Ureter (tissue), 1 donor: ENCODE measurements at places on chromosomes 7 and 10. TPM values are rescaled to one million over a fixed set of nuclear protein-coding genes. Genes with fewer than 3 reads are reported as not detected.

GRCh38 chr7:75559355-75559975 is 67.3 kb downstream of the SPDYE5 start:
- no peak for DNase-seq

GRCh38 chr10:71127773-71128172 is 84.6 kb upstream of the UNC5B start:
- no peak for DNase-seq

DNA sequence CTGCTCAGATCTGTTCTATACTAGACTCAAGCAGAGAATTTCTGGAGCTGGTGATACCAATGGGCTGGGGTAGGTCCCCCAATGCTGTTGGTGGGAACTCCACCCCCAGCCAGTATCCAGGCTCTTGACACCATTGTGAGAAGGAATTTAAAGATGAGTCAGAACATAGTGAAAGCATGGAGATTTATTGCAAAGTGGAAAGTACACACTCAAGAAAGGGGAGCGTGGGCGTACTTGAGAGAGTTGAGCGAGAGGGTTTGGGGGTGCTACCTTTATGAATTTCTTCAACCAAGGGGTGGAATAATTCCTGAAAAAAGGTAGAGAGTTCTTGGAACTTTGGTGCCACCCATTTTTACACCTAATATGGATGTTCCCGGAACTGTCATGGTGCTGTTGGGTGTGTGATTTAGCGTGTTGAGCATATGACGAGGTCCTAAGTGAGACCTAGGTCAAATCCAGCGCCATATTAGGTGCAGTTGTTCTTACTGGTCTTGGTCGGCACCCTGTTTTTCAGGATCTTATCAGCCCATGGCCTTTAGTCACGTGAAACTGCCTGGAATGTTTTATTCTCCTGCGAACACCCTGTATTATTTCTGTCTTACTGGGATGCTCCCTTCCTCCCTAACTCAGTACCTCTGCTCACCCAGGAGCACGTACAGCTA is 122.0 kb upstream of the AHR start:
- no peak for DNase-seq

Gene MTURN
- 27.7 TPM for total RNA-seq

DNA sequence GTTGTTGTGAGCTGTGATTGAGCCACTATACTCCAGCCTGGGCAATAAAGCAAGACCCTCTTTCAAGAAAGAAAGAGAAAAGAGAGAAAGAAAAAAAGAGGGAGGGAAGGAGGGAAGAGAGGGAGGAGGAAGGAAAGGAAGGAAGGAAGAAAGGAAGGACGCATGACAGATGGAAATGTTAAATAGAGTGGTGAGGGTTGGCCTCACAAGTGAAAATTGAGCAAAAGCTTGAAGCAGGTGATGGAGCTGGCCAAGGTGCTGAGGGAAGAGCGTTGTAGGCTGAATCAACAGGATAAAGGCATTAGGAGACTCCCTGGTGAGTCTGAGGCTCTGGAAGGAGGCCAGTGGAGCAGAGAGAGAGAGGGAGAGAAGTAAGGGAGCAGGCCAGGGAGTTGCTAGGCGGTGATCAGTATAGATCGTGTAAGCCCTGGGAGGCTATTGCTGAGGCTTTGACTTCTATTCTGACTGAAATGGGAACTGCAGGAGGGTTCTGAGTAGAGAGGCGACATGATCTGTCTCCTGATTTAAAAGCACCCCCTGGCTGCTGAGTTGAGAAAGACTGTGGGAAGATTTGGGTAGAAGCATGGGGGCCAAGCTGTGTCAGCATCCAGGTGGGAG is 26.5 kb upstream of the TMEM248 start:
- no peak for DNase-seq

Gene CYP3A5
- 104 TPM for total RNA-seq

GRCh38 chr7:135840591-135840990 is 92.0 kb upstream of the FAM180A start:
- no peak for DNase-seq

DNA sequence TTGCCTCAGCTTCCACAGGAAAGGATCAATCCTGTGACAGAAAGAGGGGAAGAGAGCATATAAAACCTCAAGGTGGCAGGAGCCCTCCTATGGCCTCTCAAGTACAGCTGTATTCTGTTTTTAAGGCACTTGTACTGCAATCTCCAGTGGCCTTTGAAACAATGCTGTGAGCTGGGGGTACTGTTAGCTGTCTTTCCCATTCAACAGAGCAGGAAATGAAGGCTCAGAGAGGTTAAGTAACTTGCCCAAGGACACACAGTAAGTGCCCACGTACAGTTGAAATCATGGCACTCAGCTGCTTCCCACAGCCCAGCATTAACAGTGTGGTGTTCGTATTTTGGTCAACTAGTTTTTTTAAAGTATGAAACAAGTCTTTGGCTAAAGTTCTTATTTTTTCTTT is 34.0 kb downstream of the DUSP5 start:
- no peak for DNase-seq

GRCh38 chr7:128903621-128904361 is 6.7 kb downstream of the KCP start:
- DNase-seq, result no peak

GRCh38 chr7:20408467-20408826 is 77.7 kb downstream of the ITGB8 start:
- no peak for DNase-seq

Gene FAM131B
- total RNA-seq, result 0.57 TPM

DNA sequence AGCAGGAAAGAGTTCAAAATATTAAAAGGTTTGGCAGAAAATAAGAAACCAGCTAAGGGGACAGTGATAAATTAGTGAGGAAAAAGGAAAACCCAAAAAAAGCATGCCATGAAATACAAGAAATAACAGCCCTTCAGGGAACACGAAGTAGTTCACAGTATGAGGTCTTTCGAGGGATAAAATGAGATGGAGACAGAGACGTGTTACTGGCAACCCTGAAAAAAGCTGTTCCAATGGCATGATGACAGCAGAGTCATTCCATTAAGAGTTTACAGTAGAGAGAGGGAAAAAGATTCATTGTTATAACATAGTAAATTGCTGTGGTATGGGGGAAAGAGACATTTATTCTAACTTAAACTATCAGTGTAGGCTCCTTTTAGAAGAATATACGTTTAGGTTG is 391.2 kb downstream of the ANKRD7 start:
- no peak for DNase-seq

DNA sequence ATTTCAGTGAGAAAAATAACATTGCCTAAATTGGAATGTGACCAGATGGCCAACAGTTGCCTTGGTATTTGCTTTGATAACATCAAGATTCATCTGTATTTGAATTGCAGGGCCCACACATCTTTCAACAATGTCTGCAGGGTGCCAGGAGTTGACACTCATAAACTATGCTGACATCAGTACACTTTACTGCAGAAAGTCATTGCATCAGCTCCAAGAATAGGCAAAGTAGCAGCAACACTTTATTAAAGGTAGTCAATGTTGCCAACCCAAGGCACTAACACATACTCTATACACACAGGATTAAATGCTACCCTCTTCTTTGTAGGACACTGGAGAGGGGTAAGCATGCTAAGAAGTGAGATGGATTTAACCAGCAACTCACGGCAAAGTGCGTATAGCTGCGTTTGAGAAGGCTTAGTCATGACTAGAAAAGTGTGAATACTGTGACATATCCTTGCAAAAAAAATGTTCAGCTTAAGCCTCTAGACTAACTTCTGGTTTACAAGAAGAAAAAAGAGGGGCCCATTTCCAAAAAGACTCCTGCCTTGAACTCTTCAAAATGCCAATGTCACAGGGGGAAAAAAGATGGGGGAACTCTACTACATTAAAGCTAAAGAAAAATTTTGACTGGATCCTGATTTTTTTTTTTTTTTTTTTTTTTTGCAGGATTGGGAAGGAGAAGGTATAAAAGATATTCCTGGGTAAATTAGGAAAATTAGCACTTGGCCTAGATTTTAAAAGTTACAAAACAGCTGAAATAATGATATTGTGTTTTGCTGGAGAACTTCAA is 2.2 kb downstream of the BBIP1 start:
- no peak for DNase-seq

Gene AKR1D1
- not detected for total RNA-seq

DNA sequence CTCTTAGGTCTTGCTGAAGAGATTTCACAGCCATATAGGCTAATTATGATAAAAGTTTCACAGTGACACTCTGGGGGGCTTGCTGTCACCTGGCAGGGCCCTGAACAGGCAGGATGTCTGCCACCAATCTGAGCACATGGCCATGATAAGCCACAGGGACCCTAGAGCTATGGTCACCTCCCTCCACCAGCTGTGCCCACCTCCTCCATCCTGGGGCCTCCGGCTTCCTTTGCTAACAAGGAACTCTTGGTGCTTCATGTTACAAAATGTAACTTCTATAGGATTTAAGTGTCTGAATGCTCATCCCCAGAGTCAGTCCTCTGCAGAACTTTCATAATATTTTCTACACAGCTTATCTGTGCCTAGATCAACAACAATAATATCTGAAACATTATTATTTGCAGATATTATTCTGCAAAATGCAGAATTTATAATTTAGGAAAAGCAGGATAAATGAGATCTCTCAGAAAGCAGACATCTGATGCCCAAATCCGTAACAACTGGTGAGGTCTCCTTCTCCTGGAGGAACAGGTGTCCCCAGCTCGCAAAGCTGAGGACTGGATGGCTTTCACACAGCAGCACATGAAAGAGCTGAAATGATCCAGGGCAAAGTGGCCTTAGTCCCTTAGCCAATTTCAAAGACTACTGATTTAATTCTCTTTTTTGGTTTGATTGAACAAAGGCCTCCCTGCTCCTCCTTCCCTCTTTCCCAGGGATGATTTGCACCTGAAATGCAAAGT is 287.0 kb upstream of the AOAH start:
- no peak for DNase-seq

Gene ITPRID1
- not detected for total RNA-seq

Gene TCAF2
- 14.3 TPM for total RNA-seq

- no peak for DNase-seq
Observed at GRCh38 chr7:39392151-39392550, 174.1 kb upstream of the YAE1 start.

Gene EGFR
- 144 TPM for total RNA-seq

GRCh38 chr10:113337142-113337541 is 215.7 kb upstream of the HABP2 start:
- DNase-seq, result no peak

DNA sequence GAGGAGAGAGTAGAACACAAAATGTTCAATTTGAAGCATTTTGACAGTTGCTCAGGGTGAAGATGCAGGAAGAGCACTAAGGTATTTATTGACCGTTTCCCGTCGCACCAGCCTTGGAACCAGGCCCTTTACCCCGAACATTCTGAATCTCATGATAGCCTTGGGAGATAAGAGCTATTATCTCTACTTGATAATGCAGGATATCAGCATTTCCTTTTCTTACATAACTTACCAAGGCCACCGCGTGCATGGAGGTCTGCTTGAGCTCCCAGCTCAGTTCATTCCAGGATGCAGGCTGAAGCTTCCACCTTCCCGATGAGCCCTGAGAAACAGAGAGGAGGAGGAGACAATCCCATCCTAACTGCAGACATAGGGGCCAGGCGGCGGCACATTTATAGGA is 324.2 kb upstream of the COBL start:
- DNase-seq, result no peak

Gene SSMEM1
- total RNA-seq, result not detected

Gene CXCL12
- 73.1 TPM for total RNA-seq

DNA sequence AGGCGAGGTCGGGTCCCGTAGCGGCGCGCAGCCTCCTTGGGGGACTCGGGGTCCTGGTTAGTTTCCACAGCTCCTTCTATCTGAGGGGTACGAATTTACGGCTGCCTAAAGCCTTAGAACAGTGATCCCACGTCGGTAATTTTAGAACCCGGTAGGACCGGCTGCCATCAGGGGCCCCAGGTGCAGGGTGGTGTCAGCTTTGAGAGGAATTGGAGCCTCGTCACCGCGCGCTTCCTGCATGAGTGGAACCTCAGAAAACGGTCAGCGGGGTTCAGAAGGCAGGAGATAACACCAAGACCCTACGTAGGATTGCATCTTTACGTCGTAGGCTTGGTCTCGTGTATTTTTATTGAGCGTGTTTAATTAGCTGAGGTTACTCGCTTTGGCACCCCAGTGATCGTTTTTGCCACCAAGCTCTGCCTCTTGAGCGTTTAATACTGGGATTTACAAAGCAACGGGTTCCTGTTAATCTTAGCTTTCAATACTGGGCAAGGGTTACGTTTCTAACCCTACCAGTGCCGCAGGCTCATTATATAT is 443 bp downstream of the RNF32 start:
- no peak for DNase-seq

DNA sequence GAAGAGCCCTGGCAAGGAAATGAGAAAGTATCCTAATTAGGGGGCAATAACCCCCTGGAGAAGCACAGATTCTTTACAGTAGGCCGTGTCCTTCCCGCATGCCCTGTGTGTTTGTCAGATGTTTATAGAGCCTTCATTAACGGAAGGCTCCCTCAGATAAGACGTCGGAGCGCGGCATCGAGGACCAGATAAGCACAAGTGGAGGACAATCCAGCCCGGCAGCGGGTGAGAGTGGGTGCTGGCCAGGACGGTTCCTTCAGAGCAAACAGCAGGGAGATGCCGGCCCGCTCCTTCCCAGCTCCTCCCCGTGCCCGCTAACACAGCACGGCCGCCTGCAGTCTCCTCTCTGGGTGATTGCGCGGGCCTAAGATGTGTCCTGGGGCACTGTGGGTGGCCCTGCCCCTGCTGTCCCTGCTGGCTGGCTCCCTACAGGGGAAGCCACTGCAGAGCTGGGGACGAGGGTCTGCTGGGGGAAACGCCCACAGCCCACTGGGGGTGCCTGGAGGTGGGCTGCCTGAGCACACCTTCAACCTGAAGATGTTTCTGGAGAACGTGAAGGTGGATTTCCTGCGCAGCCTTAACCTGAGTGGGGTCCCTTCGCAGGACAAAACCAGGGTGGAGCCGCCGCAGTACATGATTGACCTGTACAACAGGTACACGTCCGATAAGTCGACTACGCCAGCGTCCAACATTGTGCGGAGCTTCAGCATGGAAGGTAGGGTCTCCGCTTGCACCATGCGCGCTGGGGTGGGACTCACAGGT is at the start of gene GDF2:
TSS of gene GDF2 (plus strand) at position 155 of the 762 bp plus-strand sequence. CDS start at position 370, 215 bp downstream.
- DNase-seq, result no peak

DNA sequence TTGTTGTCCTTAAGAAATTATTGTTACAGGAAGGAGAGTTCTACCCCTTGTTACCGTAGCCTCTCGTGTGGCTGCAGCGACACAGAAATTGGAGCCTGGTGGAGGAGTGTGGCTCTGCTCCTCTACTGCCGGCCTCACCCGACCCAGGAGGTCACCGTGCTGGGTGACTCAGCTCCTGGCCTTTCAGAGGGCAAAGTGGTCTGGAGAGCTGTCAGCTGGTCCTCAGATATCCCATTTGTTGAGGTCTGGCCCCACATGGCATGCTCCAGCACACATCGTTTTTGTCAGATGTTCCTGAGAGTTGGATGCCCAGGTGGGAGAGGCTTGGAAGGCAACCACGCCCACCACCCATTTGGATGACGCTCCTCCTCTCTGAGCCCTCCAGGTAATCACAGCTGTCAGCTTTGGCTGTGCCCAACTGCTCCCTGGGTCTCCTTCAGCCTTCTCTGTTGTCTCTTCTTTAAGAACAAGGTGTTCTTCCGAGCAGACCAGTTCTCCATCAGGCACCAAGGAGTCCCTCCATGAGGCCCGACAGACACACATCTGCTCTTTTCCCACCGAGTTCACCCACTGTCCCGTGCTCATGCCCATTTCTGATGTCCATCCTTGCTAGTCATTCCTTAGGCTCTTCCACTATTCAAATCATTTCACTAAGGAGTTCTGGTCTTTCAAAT is 80.3 kb downstream of the RAMP3 start:
- no peak for DNase-seq

GRCh38 chr10:118592675-118593330 is 2.6 kb downstream of the PRLHR start:
- no peak for DNase-seq
